A673 (cell line): ENCODE measurements at places on chromosomes 7 and 10. TPM values are rescaled to one million over a fixed set of nuclear protein-coding genes. Genes with fewer than 3 reads are reported as not detected.

The MLXIPL gene
- total RNA-seq = 17.4 and 20.6 TPM in 2 replicates

The ASAH2 gene
- total RNA-seq = 5.5 and 6.4 TPM in 2 replicates

The RBM20 gene
- 1.3 and 1.8 TPM in 2 replicates for total RNA-seq

GRCh38 chr10:29957907-29958331 is 101.5 kb downstream of the JCAD start:
- no peak for DNase-seq

The SLC26A5 gene
- total RNA-seq = not detected in 2 replicates

DNA sequence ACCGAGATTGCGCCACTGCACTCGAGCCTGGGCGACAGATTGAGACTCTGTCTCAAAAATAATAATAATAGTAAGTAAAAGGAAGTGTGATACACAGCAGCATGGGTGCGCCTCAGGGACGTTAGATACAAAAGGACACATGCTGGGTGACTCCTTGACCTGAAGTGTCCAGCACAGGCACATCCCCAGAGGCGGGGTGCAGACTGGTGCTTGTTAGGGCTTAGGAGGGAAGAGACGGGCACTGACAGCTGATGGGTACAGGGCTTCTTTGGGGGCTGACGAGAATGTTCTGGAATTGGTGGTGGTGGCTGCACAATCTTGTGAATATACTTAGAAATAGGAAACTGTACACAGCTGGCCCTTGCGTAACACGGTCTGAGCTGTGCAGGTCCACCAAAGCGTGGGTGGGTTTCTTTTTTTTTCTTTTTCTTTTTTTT is 61.8 kb upstream of the DNAJB6 start:
- no peak for DNase-seq

The NPVF gene
- total RNA-seq = not detected in 2 replicates

- DNase-seq = peak; percentile 60
These were observed 212.7 kb upstream of the ZNF804B start for GRCh38 chr7:88546808-88547207.

The SPDYE9 gene
- not detected in 2 replicates for total RNA-seq

The RNLS gene
- 6.2 and 8.1 TPM in 2 replicates for total RNA-seq

- no peak for DNase-seq
These were observed 476.2 kb upstream of the FZD8 start for GRCh38 chr10:36118314-36118713.

GRCh38 chr7:1902231-1902855 is 232.3 kb downstream of the ELFN1 start:
- DNase-seq = no peak

- no peak for DNase-seq
These were observed 53.3 kb upstream of the LOXL4 start for GRCh38 chr10:98321186-98321780.

GRCh38 chr10:52999681-53000080 is 227.1 kb upstream of the MBL2 start:
- no peak for DNase-seq

- DNase-seq = no peak
These were observed 28.2 kb downstream of the STRIP2 start for GRCh38 chr7:129462420-129462819.

- DNase-seq = no peak
These were observed 29.6 kb downstream of the AMZ1 start for GRCh38 chr7:2717293-2718261.

DNA sequence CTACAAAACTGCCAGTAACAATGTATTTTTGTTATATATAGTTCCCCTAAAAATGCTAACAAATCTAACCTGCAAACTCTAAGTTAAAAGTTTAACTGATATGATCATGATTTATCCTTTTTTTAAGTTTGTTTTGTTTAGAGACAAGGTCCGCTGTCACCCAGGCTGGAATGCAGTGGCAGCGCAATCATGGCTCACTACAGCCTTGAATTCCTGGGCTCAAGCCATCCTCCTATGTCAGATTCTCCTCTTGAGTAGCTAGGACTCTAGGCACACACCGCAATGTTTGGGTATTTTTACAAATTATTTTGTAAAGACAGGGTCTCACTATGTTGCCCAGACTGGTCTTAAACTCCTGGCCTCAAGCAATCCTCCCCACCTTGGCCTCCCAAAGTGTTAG is 46.6 kb downstream of the ORC5 start:
- DNase-seq = no peak

DNA sequence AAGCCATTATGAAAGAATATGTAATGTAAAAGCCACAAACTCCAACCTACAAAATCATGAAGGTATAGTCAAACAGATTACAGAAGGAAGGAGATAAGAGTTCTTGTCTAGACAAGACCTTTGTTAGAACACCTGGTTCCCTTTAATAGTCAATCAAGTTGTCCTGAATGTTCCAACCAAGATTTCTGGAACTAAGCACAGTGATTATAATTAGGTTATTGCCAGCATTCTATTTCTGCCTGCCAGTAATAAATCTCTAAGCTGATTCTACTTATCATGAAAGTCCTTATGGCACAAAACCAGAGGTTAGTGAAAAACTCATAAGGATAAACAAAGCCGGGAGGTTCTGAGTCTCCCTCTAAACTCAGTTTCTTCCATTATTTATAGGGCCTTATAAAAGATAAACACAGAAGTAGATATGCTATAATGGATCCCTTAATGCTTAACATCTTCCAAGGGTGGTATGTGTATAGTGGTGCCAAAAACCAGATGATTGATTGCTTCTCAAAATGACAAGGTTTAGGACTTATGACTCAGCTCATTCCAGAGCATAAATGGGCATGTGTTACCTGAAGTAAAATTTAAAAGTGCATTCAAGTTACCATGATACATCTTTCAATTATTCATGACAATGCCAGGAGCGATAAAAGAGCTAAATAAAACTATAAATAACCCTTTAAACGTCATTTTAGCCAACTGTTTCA is 237.2 kb downstream of the CSTF2T start:
- no peak for DNase-seq

GRCh38 chr10:3935141-3935540 is 150.1 kb upstream of the KLF6 start:
- no peak for DNase-seq

DNA sequence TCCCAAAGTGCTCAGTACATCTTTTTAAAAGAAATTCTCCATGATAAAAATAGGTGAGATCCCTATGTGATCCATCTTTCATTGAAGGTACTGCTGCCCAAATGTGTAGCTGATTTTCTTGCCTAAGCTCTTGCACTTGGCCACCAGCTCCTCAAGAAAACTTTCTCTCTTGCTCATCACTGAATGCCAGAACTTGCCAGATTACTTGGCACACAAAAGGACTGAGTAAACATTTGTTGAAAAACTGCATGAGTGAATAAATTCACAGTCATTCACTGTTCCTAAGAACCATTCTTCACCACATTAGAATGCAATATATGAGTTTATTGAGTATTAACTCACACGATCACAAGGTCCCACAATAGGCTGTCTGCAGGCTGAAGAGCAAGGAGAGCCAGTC is 99.9 kb downstream of the TRIL start:
- DNase-seq = no peak

The LIPM gene
- not detected in 2 replicates for total RNA-seq

DNA sequence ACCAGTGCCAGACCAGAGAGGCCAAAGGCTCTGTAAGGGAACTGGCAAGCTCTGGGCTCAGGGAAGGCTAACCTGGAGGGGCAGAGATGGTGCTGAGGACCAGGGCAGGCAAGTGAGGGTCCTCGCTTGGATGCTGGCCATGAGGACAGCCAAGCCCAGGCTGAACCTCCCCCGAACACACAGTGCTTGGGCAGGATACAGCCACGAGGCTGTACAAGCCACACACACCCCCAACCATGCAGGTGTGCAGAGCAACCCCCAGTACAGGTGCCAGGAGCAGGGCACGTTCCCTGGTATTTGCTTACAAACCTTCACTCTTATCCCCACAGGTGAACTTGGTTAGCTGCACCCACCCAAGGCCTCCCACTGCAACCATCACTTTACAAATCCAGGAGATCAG is 185.7 kb downstream of the GRID1 start:
- no peak for DNase-seq

GRCh38 chr7:51335057-51335456 is 18.4 kb upstream of the COBL start:
- DNase-seq = no peak

GRCh38 chr7:139619367-139619657 is 95.8 kb downstream of the CLEC2L start:
- no peak for DNase-seq

GRCh38 chr7:134565643-134566136 is 16.8 kb downstream of the AKR1B15 start:
- DNase-seq = no peak

The SAMD9 gene
- 1.7 and 1.9 TPM in 2 replicates for total RNA-seq

DNA sequence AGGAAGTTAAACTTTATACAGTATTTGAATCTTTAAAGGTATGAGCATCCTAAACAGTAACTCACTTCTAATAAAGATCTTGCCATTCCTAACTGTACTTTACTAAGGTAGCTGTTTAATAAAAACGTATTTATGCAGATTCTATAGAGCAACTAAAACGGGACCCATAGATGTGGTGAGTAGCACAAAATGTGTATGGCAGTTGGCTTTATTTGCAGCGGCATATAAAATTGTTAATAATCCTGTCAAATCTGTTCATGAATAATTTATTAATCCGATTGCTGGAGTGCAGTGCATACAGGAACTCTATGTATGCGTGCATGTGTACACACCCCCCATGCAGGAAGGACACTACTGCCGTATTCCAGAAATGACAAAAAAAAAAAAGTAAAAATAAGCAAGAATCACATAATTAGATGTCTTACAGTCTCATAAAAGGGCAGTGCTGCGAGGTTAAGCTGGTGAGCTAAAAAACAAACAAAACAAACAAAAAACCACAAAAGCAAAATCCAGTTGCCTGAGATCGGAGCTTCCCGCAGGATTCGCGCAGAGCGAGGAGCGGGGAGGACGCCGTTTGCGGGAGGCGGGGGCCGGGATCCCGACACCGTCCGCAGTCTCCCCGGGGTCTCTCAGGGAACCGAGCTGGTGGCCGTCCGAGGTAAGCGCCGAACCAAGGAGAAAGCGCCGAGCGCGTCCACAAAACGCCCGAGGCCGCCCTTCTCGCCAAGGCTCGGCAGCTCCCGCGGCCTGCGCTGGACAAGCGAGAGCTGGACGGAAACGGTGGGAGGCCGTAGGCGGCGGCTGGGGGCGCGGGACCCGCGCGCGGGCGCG is 518 bp upstream of the COMMD3 start:
- peak; percentile 63 for DNase-seq

DNA sequence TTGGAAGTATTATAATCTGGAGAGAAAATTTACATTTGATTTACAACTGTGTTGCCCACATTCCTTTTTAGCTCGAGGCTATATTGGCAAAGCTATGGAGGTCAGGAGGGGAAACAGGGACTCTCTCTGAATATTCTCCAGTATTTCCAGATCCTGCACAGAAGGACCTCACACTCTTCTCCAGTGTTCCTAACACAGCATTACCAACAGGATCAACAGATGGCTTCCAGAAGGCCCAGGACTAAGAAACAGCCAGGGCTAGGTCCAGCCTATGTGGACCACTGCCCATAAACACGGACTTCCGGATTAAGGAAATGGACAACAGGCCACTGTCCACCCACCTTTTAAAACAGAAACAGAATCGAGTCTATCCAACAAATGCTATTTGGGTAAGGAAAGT is 65.3 kb downstream of the CHCHD3 start:
- DNase-seq = no peak

DNA sequence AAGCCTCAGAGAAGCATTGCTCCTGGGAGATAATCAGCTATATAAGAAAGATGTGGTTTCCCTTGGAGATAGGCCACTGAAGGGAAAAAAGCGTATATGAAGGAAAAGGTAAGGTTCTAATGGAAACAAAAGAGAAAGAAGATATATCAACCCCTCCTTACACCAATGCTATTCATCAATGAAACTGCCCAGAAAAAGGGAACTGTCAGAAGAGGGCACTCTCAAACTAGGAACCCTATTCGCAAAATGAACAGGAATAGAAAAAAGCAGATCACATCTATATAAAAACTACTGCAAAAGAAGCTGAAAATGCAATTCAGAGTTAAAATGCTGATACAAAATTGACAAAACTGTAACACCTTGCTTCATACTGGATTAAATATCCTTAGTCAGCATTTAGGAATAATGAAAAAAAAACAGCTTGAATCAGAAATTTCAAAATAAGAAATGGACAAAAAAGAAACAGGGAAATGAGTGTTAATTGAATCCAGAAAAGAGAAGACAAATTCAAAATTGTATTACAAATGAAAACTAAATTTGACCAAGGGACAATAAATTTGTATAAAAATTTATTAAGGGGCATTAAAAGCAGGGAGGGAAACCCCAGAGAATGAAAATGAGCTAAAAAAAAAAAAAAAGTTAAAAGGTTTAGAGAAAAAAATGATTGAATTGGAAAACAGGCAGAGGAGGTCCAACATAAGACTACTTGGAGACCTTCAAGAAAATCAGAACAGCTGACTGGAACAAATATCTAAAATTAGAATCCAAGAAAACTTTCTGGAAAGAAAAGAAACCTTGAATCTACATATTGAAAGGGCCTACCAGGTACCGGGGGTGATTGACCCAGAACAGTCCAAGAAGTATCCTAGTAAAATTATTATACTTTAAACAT is 17.9 kb downstream of the NHLRC2 start:
- no peak for DNase-seq

DNA sequence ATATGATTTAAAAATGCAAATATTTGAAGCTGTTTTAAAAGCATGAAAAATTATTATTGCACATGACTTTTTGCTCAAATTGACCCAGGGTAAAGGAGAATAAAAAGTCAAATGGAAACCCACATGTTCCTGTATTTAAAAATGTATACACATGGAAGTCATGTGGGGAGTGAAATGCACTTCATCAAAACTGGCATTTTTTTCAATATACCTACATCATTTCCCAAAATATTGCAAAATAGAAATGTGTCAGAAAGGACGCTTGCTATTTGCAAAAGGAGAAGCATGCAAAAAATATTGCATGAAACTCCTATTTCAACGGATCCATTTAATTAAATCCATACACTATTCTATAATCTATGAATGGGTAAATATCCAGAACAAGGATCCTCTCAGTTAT is 117.0 kb downstream of the POU6F2 start:
- DNase-seq = no peak
